ENCODE measurements at places on chromosomes 6 and 20.
A peak's percentile ranks its signal among the peaks of the same experiment; 100 is the strongest.

DNA sequence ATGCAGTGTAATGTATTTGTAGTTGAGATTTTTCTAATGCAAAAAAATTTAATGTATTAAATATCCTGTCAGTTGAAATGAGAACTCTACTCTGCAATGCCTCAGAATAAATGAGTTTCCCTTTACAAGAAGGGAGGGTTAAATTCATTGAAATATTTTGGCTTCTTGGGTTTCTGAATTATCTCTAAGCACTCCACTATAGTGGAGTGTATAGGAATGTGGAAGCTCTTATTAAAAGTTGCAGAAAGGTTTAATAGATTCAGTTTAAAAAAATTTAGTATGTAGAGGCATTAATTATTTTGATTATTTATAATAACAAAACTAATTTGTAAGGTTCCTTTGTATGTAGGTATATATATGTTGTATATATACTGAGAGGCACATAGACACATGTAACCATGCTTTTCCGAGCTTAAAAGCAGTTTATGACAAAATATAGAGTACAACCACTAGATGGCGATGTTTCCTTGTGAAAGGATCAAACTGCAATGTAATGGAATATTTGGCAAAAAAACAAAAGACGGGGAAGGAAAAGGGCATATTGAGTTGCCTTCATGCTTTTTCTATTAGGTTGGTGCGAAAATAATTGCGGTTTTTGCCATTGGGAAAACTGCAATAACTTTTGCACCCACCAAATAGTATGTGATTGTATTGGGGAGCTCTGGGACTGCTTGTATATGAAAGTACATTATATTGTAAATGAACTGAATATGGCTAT lies 144.2 kb downstream of the MYO6 start:
- DNase-seq: peak; percentile 65

DNA sequence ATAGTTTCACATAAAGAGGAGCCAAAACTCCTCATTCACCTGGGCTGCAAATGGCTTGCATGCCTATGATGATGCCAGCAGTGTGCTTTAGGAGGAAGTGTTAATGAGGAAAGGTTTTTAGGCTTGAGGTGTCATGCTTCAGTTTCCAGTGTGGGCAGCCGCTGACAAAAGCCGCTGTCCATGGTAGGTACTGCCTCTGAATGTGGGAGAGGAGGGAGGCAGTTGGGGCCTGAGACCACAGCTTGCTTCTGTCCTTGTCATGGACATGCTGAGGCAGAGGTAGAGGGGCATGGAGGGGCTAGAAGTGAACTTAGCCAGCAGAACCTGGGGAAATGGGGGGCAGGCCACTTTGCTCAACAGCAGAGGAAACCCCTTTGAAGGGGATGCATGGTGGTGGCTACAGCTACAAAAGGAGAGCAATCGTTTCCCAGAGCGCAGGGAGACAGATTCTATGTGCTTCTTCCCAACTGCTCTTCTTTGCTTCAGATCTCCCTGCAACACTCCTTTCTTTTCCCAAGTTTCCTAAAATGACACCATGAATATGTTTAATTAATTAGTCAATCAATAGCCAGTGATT lies 372.1 kb upstream of the CNR1 start:
- no peak for DNase-seq

- no peak for DNase-seq
Measured at GRCh38 chr20:2865630-2866029, 7.7 kb upstream of the PTPRA start.

DNA sequence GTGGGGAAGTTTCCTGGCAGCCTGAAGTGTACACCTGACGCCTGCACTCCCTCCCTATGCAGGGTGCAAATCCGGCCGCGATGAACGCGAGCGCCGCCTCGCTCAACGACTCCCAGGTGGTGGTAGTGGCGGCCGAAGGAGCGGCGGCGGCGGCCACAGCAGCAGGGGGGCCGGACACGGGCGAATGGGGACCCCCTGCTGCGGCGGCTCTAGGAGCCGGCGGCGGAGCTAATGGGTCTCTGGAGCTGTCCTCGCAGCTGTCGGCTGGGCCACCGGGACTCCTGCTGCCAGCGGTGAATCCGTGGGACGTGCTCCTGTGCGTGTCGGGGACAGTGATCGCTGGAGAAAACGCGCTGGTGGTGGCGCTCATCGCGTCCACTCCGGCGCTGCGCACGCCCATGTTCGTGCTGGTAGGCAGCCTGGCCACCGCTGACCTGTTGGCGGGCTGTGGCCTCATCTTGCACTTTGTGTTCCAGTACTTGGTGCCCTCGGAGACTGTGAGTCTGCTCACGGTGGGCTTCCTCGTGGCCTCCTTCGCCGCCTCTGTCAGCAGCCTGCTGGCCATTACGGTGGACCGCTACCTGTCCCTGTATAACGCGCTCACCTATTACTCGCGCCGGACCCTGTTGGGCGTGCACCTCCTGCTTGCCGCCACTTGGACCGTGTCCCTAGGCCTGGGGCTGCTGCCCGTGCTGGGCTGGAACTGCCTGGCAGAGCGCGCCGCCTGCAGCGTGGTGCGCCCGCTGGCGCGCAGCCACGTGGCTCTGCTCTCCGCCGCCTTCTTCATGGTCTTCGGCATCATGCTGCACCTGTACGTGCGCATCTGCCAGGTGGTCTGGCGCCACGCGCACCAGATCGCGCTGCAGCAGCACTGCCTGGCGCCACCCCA lies 1.2 kb downstream of the GPR6 start:
- peak; percentile 8 for DNase-seq

DNA sequence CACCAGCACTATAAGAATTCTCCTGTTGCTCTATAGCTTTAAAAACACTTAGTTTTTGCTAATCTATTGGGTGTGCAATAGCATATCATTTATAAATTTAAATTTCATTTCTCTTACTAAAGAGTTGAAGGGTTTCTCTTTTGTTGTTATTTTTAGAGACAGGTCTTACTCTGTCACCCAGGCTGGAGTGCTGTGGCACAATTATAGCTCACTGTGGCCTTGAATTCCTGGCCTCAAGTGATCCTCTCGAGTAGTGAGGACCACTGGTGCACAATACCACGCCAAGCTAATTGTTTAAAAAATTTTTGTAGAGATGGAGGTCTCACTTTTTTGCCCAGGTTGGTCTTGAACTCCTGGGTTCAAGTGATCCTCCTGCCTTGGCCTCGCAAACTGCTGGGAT lies 6.2 kb upstream of the WRNIP1 start:
- no peak for DNase-seq

DNA sequence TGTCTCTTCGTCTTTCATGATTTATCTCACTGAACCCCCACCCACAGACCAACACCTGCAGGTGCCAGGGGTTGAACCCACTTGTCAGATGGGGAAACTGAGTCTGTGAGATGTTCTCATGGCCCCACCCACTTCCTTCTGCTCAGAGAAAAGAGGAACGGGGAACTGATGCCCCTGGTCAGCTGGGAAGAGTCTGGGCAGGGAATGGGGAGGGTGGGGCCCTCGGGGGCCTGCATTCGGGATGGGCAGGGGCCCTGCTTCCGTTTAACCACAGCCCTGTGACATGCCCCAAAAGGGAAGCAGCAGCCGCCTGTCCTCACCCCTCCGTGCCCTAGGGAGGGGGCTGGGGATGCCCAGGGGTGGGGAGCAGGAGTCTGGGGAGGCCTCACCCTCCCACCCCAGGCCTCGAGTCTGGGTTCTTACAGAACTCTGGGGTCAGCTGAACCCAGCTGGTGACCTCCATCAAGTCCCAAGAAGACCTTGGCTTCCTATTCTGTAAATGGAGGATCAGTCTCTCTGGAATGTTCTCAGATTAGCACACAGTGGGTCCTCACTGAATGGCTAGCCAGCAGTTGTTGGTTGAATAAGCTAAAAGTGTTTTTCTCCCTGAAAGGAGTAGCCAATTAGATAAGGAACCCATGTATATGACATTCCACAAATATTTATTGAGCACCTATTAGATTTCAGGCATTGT lies 81.5 kb downstream of the CEBPB start:
- no peak for DNase-seq

DNA sequence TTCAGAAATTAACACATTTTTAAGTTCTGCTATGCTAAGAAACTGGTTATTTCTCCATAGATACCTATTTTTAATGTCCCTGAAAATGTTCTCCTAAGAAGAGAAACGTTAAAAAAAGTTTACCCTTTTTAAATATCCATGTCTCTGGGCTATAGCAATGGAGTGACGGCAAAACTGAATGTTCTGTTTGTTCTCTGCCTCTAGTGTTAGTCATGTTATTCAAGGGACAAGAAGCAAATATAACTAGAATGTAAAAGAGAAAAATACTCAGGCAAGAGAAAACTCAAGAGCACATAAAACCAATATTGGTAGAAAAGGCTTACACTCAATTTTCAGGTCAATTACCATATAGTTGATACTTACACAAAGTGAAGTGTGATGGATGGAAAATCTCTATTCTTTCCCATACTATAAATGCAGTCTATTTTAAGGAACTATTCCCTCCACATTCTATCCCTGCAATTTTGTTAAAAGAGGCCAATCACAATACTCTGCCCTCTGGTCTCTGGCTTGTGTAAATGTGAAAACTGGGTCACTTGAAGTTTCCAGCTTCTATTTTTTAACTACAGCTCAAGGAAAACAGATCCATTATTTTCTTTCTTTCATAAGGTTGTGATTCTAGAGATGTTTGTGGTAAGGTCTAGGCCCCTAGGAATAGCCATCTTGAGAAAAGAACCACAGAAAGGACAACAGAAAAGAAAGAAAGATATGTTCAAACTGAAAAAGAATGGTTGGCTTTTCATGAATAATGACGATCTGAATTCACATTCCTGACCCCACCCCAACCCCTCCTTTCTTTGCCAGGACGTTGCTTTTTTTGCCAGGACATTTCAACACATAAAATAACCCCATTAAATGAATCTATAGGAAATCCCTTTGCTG lies 200.3 kb upstream of the FAM83B start:
- DNase-seq: no peak

- DNase-seq: no peak
Measured at GRCh38 chr20:43389839-43390626, 67.7 kb upstream of the SRSF6 start.

GRCh38 chr20:37361336-37361735 lies 15.4 kb downstream of the SRC start:
- DNase-seq: no peak

- no peak for DNase-seq
Measured at GRCh38 chr20:20454850-20455627, 87.1 kb downstream of the INSM1 start.

Measured in SK-N-DZ (cell line).